ENCODE measurements at places on chromosomes 3 and 15.

DNA sequence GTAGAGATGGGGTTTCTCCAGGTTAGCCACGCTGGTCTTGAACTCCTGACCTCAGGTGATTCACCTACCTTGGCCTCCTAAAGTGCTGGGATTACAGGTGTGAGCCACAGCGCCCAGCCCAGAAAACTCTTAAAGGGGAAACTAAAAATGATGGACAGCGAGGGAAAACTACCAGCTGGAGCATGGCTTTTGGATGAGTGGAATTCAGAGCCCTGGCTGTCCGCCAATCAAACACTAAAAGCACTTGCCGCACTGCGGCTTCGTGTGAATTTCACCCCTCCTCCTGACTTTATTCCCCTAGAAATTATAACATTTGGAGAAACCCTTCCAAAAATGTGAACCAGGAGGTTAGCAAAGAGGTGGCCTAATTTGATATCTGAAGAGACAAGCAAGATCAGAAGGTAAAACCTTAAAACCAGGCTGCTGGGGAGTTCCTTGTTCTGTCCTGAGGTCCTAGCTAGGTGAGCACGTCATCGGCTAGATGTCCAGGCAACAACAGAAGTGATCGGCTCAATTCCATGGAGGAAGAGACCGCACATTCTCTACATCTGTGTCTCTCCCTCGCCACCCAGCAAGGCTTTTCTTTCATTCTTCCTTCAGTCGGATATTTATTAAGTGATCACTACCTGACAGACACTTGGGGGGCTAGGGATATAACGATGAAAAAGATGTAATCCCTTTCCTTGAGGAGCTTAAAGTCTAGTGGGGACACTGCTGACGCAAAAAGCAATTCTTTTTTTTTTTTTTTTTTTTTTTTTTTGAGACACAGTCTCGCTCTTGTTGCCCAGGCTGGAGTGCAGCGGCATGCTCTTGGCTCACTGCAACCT is 1.7 kb downstream of the TM4SF19 start:
- DNase-seq, result no peak

DNA sequence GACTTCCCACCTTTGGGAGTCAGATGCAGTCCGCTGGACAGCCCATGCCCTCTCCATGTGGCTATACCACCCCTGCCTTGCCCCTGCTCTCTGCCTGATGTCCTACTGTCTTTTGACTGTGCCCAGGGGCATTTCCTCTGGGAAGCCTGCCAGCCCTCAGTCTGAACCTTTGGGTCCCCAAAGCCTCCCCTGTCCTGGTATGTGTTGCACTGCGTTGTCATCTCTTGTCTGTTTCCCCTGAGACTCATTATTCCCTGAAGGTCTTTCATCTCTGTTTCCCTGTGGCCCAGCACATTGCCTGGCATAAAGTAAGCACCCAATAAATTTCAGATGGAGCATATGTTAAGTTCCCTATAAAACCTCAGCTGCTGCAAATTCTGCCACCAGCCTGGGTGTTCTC is 236.6 kb upstream of the CTDSPL start:
- DNase-seq, result no peak

DNA sequence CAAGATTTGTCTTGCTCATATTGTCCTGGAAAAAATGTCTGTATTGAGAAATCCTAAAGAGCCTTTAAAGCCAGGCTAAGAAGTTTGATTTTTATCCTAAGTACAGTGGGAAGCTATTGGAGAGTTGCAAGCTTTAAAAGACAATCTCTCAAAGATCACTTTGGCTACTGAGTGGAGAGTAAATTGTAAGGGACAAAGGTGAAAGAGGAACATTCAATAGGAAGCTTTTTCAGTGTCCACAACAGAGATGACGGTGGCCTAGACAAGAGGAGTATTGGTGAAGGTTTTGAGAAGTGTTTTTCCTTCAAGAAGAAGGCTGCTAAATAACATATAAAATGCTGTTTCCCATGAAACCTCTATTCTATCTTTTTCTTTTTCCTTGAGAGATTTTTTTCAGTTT is 249.5 kb upstream of the IL12A start:
- DNase-seq, result no peak

DNA sequence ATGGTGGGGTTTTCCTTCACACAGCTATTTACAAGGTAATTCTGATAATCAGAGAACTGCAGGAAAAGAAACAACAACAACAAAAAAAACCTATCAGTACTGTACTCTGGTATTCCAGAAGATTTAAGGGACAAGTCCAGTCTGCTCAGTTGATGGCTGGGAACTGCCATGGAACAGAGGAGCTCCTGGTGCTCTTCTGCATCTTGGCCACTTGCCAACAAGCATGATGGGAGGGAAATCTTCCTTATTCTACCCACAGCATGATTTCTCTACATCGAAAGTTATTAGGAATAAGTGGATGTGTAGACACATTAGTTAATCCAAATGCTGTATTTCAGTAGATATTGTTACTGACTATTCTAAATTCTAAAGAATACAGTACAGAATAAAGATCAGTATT is 51.7 kb downstream of the RASGRP1 start:
- DNase-seq, result no peak

DNA sequence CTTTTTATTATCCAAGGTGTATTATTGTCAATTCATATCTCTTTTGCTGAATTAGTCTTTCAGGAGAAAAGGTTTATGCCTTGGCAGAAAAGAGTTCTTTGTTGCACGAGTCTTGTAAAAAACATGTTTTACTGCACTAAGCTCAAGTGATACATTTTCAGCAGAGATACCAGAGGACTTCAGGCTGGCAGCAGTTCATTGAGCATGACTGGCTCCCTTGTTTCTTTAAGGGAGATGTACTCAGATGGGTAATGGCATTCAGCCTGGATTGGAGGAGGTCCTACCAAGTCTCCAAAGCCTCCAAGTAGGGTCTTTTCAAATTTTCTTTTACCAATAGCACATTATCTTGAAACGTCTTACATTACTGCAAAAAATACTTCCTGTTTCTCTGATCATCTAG is 400.1 kb downstream of the NSUN3 start:
- no peak for DNase-seq

DNA sequence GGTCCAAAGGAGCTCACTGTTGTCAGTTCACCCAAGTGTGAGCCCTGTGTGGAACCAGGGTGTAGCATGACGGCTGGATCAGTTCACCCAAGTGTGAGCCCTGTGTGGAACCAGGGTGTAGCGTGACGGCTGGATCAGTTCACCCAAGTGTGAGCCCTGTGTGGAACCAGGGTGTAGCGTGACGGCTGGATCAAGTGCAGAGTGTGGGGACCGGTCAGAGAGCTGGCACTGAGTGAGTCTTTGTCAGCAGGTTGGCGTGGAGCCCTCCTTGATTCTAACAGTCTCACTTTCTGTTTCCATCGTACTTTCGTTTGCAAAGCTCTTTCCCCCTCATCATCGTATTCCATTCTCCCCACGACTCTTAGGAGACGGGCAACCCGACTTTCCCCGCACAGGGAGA is 57.9 kb upstream of the DLG1 start:
- no peak for DNase-seq

DNA sequence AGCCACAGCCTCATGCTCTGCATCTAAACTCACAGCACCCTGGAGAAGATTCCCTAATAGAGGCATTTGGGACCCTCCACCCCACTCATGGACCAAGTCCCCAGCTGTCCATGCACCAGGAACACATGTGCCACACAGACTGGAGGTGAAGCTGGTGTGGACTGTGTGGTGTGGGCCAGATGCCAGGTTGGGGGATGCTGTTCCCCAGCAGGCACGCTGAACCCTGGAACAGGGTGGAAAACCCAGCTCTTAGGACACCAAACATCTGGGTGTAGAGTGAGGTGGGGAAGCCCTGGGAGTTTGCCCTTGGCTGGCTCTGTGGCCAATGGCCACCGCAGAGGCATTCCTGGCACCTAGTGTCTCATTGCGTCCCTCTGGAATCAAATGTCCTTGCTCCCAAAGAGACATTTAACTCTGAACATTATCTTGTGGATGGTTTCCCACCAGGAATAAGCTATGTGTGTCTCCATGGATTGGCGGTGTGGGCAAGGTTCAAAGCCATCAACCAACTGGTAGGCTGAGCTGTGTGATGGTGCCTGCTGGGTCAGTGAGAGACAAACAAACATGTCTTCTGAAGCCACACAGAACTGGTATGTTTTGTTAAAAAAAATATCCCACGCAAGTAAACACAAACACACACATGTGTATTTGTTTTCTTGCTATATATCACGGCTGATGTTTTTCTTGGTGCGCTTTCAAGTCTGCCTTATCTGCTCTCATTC is 65.0 kb downstream of the EXOG start:
- no peak for DNase-seq

DNA sequence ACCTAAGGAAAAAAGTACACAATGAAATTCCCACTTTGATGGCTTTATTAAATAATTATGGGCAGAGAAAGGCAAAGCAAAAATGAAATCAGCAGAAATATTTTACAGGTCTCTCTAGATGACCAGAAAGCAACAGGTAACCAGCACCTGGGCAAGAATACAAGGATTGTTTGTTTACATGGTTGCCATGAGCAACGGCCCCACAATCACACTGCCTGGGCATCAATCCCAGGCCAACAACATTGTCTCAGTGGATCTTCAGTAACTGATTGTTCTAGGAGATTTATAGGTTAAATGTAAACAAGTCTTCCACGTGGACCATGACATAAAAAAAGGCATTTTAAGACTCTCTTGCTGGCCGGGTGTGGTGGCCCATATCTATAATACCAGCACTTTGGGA is 82.6 kb downstream of the PDZRN3 start:
- DNase-seq, result no peak
